ENCODE measurements at places on chromosomes 5 and 9.

DNA sequence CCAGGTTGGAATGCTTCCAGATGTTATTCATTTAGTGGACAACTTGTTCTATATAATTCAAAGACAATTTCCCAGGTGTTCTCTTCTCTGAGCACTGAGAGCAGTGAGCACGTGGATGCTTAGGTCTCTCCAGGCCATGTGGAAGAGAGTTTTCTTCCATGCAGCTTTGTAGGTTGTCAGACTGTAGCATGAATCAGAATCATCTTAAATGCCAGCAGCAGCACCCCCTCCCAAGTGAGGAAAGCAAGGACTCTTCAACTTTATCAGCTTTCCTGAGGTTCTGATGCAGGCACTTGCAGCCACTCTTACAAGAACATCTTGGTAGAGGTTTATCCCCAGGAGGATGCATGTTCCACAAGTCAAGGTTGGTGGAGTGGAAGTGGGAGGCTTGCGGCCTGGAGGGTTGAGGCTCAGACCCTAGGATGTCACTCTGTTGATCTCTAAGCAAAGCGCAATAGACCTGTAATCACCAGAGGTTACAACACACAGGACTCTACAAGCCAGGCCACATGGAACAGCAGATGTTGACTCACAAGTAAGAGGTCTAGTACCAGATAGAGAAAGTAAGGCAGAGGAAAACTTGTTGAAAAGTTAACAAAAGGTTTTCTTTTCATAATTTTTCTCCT is 47.7 kb downstream of the UGCG start:
- no peak for DNase-seq

- no peak for DNase-seq
Observed at GRCh38 chr5:109388407-109388806, 21.4 kb downstream of the PJA2 start.

GRCh38 chr9:89892920-89893319 is 288.1 kb downstream of the GADD45G start:
- no peak for DNase-seq

- no peak for DNase-seq
Observed at GRCh38 chr9:34519321-34520020, 3.3 kb downstream of the ENHO start.

DNA sequence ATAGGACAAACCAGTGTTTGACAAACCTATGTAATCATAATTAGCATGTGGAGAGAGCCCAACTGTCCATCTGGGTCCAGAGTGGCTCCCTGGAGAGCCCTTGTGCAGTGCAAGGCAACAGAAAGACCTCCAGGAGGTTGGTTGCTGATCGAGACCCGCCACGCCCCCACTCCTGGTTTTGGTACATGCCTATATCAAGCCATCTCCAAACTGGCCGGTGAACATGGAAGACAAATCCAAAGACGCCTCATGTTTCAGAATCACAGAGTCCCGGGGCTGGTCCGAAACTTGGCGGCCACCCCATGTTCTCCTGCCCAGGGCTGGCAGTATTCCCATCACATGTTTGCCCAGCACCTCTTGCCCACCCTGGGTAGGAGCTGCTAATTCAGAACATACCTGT is 140.2 kb downstream of the PAX5 start:
- no peak for DNase-seq

DNA sequence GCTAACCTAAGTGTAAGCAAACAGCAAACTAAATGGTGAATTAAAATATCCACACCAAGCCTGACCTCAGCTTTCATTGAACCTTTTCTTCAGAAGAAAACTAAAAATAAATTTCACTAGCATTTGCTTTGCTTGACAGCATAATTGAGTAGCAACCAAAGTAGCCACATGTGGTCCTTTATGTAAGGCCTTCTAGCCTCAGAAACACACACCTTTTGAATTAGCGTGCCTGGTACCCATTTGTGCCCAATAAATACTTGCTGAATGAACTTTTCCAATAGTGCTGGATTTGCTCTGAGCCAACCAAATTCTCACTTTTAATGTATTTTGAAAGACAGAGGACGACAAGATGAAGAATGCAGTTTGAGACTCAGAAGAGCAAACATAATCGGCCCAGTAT is 2.1 kb upstream of the NIPBL start:
- DNase-seq, result no peak

- no peak for DNase-seq
Observed at GRCh38 chr9:15116130-15116580, 190.9 kb downstream of the TTC39B start.

DNA sequence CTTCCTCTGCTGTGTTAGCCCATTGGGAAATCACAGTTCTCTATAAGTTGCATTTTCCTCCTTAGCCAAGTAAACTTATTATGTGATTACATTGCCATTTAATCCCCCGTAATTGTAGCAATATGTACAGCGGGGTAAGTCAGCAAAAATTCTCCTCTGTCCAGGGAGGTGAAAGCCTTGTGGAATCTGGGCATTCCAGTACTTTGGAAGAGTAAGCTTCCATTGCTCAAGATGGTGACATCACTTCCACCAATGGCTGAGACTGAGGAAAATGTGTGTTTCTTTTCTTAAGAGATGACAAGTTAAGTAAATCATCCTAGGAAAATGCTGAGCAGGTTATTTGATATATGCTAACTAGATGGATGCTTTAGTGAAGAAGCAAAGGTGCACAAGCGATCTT is 436.7 kb downstream of the CETN3 start:
- no peak for DNase-seq

- no peak for DNase-seq
Observed at GRCh38 chr5:133843911-133844310, 124.5 kb downstream of the C5orf15 start.

DNA sequence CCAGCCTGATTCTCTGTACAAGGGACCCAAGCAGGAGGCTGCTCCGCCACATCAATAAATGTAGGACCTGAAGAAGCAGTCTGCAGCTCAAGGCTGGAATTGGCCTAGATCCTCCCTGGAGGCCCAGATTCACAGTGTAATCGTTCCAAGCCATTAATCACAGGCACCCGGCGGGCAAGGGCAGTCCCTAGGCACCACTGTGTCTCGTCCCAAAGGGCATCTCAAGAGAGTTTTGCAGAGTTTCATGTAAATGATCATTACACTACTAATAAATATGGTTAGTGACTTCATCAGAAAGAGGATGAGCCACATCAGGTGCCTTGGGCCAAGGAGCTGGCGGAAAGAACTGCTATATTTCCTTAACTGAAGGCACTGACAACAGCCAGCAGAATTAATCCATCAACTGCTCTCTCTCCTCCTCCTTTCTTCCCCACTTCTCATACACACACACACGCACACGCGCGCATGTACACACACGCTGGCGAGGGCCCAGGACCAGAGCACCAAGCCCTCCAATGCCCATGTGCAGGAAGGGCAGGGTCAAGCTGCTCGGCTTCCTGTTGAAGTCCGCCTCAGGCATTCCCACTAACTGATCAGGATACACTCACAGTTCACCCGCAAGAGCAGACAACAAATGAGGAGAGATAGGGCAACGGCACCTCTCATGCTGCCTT is 33.9 kb downstream of the GNAQ start:
- no peak for DNase-seq

DNA sequence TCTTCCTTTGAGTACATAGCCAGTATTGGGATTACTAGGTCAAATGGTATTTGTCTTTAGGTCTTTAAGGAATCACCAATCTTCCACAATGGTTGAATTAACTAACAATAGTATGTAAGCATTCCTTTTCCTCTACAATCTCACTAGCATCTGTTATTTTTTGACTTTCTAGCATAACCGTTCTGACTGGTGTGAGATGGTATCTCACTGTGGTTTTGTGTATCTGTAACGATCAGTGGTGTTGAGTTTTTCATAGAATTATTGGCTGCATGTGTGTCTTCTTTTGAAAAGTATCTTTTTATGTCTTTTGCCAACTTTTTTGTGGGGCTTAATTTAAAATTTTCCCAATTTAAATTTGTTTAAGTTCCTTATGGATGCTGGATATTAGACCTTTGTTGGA is 81.5 kb upstream of the ASTN2 start:
- DNase-seq, result no peak

GRCh38 chr9:21455320-21455719 is 15.1 kb downstream of the IFNA1 start:
- DNase-seq, result no peak

- no peak for DNase-seq
Observed at GRCh38 chr5:1245905-1246576, 20.9 kb downstream of the SLC6A18 start.

GRCh38 chr9:18390393-18390792 is 83.6 kb upstream of the ADAMTSL1 start:
- DNase-seq, result no peak

DNA sequence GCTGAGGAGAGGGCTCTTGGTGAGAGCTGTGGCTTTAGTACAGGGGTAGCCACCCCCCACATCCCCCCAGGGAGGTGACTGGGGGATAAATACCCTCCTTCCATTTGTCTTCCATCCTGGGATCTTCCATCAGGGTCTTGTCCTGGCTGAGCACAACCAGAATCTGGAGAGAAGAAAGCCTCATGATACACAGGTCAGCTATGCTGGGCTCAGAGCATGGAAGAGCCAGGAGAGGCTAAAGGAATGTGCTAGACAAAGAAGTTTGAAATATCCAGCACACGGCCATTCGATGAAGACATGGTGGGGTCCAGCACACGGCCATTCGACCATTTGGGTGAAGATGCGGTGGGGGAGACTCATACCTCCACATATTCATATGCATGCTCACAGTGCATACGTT is 30.0 kb downstream of the ROPN1L start:
- DNase-seq, result no peak

GRCh38 chr5:120436996-120437395 is 27.1 kb upstream of the PRR16 start:
- no peak for DNase-seq

- DNase-seq, result no peak
Observed at GRCh38 chr5:128228008-128228407, 144.4 kb downstream of the SLC12A2 start.

- no peak for DNase-seq
Observed at GRCh38 chr9:98974994-98975712, 31.4 kb downstream of the COL15A1 start.

DNA sequence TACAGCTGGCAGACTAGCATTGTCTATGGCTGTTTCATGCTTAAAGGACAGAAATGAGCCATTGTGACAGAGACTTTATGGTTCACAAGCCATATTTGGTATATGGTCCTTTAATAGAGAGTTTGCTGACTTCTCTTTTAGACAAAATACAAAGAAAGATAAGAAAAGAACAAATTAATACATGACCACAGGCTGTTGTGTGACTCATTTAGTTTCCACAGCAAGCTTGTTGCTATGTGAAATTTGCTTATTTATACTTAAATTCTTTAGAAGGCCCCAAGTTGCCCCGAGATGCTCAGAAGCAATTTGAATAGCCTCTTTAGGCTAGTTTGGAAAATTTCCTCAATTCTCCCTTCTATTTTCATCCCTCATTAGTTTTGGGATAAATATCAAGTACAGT is 315.3 kb upstream of the RPS23 start:
- no peak for DNase-seq

- no peak for DNase-seq
Observed at GRCh38 chr9:13266167-13266566, 13.3 kb downstream of the MPDZ start.

DNA sequence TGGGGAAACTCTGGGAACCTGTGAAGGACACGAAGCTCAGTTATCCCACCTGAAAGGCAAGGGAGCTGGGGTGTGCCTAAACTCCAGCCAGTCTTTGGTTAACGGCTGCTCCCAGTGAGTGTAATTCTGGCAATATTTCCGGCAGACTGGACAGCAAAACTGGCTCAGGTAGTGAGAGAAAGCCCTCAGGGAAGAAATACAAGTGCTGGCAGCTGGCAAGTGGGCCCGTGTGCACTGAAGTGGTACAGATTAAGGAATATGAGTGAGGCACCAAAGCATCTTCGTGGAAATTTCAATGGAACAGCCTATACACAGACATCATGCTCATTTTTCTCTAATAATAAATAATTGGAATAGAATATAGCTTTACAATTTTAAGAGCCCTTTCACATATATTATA is 56.2 kb downstream of the ABHD17B start:
- DNase-seq, result no peak

All from SIG-M5 (cell line).